ENCODE measurements at places on chromosomes 12 and 14.
A peak's percentile ranks its signal among the peaks of the same experiment; 100 is the strongest.

- DNase-seq, result no peak
Measured at GRCh38 chr12:65098364-65098763, 22.7 kb downstream of the WIF1 start.

- DNase-seq, result no peak
Measured at GRCh38 chr12:39605501-39605900, 14.1 kb downstream of the ABCD2 start.

DNA sequence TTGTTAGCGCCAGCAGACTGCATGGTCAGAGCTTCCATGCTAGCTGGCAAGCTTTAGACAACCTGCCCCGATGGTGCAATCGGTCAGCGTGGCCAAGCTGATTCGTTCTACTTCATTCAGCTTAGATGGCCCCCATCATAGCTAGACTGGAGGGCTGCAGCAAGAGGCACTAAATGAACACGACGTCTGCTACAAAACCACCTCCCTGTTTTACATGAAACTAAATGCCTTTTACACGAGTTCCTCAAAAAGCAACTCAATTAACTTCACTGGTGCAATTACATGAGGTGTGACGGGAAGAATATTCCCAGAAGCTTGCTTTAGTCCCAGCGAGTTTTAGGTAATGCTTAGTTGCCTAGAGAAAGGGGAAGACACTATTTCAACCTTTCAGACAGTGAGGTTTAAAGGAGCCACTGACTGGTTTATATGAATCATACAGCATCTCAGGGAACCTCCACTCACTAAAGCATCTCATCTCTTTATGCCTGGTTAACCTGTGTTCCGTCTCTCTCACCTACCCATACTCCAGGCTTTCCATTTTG lies 8.4 kb downstream of the NIN start:
- no peak for DNase-seq

- DNase-seq, result no peak
Measured at GRCh38 chr14:36320897-36321381, 502 bp upstream of the MBIP start.

GRCh38 chr14:33596211-33597080 lies 354.4 kb downstream of the EGLN3 start:
- DNase-seq, result no peak

GRCh38 chr12:80778005-80778541 lies 61.4 kb downstream of the MYF5 start:
- no peak for DNase-seq

DNA sequence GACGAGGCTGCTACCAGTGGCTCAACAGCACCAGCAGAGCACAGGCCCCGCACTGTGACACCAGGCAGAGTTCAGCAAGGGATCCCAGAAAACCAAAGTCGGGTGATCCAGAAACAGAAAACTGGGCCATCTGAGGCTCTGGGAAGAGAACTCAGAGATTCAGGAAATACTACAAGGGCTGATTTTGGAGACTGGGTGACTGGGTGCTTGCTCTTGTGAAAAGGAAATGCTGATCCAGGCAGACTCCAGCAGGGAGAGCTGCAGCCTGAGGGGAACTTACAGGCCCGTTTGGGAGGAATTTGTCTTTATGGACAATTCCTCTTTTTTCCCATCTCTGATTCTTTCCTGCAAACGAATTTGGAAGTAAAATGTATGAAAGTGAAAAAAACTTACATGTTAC lies 28.2 kb downstream of the FOXN3 start:
- no peak for DNase-seq

DNA sequence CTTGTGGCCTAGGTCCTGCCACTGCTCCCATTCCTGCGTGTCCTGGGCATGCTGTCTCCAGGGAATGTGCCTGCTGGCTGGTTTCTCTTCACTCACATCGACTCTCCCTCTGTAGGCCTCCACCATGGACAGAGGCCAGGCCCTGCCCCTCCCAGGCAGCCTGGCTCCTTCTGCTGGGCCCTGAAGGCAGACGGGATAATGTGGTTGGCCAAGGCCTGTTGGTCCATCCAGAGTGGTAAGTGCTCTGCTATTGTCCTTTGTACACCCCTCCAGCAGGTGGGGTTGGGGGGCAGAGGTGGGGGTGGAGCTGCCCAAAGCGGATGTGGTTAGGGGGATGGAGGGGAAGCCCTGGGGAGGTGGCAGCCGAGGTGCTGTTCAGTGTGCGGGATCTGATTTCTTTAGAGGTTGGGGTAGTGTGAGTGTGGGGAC lies 9.5 kb upstream of the NR4A1 start:
- DNase-seq, result peak; percentile 36

- DNase-seq, result no peak
Measured at GRCh38 chr12:12048266-12048665, 22.5 kb upstream of the BCL2L14 start.

GRCh38 chr12:82648259-82648909 lies 38.3 kb upstream of the TMTC2 start:
- no peak for DNase-seq

GRCh38 chr12:19910681-19911080 lies 457.7 kb upstream of the PDE3A start:
- DNase-seq, result no peak

DNA sequence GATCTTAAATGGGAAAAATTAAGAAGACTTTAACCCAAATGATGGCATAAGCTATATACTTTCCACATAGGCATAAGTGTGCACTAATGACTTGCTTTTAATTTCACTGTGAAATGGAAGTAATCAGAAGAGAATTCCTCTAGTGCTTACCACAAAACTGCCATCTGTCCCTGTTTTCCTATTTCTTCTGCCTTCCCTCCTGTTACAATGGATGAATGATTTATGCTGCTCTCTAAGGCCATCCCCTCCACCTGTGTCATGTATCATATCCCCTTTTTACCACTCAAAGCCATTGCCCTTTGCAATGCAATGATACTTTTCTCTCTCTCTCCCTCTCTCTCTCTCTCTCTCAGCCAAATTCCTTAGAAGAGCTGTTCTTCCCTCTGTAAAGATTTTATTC lies 109.1 kb downstream of the C12orf50 start:
- DNase-seq, result no peak

- DNase-seq, result no peak
Measured at GRCh38 chr14:50417853-50418252, 21.2 kb upstream of the CDKL1 start.

DNA sequence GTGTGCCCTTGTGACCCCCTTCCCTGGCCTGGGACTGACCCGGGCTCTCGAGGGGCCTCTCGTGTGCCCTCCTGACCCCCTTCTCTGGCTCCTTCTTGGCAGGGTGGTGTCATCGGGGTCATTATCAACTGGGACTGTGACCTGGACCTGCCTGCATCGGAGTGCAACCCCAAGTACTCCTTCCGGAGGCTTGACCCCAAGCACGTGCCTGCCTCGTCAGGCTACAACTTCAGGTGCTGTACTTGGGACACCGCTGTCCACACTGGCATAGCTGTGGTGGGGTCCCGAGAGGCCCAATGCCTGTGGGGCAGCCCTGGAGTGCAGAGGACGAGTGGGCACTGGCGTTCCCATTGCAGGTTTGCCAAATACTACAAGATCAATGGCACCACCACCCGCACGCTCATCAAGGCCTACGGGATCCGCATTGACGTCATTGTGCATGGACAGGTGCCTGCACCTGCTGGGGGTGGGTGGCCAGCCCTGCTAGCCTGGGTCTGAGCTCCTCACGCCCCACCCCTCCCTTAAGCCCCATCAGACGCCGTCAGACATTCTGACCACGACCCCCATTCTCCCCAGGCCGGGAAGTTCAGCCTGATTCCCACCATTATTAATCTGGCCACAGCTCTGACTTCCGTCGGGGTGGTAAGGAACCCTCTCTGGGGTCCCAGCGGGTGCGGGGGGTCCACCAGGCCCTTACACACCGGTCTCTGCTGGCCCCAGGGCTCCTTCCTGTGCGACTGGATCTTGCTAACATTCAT lies 2.5 kb downstream of the P2RX2 start:
- DNase-seq, result no peak

- DNase-seq, result no peak
Measured at GRCh38 chr12:46332260-46332659, 40.3 kb downstream of the SLC38A2 start.

DNA sequence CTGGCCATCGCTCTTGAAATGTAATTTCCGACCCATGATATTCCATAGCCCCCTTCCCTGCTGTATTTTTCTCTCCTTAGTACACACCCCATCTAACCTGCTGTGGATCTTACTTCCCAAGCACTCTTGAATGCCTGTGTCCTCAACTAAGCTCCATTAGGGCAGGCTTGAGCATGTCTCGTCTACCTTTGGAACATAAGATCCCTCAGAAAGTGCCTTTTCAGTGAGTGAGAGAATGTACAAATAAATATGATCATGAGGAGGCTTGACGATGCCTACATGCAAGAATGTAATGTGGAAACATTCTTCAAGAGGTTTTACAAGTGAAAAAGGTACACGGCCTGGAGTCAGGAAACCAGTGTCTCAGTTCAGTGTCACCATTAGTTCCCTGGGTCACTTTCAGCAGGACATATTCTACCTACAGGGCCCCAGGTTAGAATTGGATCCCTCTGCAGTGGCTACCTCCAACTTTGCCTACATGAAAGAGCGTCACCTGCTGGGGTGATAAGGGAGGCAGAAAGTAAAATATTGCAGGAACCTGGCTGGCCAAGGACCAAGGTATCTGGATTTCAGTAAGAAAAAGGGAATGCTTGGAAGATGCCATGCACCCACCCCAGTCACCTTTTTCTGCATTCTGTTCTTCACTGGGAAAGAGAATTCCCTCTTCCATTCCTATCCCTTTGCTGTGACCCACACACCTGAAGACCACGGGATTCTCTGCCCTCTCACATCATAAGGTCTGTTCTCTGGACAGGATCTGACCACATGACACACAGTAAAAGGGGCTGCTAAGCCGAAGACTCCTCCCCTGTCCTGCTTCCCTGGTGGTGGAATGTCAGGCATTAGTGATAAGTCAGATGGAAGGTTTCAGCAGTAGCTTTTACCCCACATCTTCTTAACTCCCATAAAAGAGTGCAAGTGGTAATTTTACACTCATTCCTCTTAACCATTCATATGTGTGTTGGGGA lies 24.6 kb upstream of the SERPINA1 start:
- no peak for DNase-seq

DNA sequence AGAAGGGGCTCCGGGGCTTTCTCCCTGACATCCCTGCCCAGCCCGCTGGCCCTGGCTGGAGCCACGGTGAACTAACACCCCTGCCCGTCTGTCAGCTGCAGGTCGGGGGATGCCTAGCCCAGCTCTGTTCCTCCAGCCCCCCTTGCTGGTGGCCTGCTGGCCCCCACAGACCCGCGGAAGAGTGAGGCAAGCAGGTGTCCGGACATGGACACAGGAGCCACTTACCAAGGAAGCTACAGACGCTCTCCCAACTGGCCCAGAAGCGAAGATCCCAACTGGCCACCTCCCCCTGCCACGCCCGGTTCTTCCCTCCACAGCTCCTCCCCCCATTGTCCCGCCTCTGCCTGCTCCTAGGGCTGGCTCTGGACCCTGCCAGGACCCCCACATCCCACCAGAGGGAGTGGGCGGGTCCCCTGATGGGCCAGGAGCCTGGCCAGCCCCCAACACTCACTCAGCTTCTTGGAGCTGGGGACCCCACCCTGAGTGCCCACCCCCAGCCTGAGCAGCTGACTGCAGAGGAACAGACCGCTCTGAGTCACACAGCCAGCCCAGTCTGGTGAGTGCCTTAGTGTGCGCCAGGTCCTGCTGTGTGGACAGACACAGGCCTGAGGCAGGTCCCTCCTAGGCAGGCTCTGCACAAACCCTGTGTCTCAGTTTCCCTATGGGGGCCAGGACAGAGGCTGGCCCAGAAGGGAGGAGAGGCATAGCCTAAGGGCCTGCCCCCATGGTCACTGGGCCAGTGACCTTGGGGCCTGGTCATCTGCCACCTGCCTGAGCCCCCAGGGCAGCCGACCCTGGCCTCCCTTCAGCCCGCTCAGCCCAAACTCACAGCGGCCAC lies 7.7 kb downstream of the AHNAK2 start:
- DNase-seq, result no peak

GRCh38 chr12:57899010-57899662 lies 42.2 kb upstream of the ATP23 start:
- peak; percentile 65 for DNase-seq

DNA sequence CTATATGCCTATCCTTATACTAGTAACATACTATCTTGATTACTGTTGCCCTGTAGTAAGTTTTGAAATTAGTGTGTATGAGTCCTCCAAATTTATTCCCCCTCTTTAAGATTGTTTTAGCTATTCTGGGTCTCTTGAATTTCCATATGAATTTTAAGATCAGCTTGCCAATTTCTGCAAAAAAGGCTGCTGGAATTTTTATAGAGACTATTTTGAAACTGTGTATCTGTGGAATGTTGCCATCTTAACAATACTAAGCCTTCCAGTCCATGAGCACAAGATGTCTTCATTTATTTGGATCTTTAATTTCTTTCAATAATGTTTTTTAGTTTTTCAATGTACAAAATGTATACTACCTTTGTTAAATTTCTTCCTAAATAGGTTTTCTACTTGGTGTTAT lies 79.8 kb upstream of the ETV6 start:
- no peak for DNase-seq

GRCh38 chr14:89320381-89321000 lies 96.5 kb downstream of the FOXN3 start:
- no peak for DNase-seq

DNA sequence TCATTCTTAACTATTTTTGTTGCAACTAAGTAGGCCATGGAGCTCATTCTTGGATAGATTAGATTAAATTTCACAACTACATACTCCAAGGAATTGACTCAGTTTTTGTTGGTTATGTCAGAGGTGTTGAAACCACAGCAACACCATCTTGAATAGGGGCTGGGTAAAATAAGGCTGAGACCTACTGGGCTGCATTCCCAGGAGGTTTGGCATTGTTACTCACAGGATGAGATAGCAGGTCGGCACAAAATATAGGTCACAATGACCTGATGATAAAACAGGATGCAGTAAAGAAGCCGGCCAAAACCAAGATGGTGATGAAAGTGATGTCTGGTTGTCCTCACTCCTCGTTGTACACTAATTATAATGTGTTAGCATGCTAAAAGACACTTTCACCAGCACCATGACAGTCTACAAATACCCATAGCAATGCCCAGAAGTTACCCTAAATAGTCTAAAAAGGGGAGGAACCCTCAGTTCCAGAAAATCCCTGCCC lies 20.9 kb downstream of the DMAC2L start:
- no peak for DNase-seq

GRCh38 chr12:28543021-28543890 lies 353.0 kb downstream of the CCDC91 start:
- DNase-seq, result no peak

DNA sequence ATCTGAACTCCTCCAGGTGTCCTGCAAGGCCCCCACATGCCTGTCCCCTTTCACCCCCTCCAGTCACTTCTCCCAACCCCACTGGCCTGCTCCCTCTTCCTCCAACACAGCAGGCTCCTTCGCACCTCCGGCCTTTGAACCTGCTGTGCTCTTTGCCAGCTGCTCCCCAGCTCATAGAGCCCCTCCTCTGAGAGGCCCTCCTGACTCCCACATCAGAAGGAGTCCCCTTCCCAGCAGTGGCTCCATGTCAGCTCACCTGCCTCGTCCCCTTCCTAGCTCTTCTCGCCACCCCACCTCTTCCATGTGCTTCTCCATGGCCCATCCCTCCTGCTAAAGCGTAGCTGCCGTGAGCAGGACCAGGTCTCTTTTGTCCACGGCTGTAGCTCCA lies 22.1 kb downstream of the SCARB1 start:
- no peak for DNase-seq

DNA sequence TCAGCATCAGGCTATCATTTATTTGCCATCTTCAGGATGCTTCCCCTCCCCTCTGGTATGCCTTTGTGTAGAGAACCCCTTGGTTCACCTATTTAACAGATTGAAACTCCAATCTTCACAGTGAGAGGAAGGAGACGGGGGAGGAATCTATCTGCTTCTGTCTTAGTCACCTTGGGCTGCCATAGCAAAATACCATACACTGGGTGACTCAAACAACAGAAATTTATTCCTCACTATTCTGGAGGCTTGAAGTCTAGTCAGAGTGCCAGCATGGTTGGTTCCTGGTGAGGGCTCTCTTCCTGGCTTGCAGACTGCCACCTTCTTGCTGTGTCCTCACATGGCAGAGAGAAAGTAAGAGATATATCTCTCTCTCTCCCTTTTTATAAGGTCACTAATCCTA lies 13.5 kb upstream of the EML1 start:
- DNase-seq, result no peak
